ENCODE measurements at places on chromosomes 7 and 10. TPM values are rescaled to one million over a fixed set of nuclear protein-coding genes. Genes with fewer than 3 reads are reported as not detected.
A peak's percentile ranks its signal among the peaks of the same experiment; 100 is the strongest.

Gene CDC123
- 89.2 TPM for total RNA-seq

Gene NPTX2
- total RNA-seq, result 0.46 TPM

Gene ACTL6B
- not detected for total RNA-seq

Gene SRGN
- 1.5 TPM for total RNA-seq

GRCh38 chr7:127158659-127159058 lies 94.1 kb downstream of the GRM8 start:
- DNase-seq, result no peak

DNA sequence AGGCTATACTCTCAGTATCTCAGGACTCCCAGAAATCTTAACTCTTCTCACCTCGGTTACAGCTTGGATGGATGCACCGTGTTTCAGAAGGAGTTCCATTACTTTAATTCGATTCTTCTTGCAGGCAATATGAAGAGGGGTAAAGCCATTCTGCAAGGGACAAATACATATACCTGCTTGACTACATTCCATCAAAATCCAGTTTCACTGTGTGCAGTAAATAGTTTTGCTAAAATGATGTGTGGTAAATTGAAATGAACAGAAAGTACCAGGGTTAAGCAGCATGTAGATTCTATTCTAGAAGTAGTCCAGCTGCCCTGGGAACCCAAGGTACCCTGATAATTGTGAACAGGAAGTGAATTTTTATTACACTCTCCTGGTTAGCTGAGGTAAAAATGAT lies 183.9 kb downstream of the ANK3 start:
- DNase-seq, result no peak

DNA sequence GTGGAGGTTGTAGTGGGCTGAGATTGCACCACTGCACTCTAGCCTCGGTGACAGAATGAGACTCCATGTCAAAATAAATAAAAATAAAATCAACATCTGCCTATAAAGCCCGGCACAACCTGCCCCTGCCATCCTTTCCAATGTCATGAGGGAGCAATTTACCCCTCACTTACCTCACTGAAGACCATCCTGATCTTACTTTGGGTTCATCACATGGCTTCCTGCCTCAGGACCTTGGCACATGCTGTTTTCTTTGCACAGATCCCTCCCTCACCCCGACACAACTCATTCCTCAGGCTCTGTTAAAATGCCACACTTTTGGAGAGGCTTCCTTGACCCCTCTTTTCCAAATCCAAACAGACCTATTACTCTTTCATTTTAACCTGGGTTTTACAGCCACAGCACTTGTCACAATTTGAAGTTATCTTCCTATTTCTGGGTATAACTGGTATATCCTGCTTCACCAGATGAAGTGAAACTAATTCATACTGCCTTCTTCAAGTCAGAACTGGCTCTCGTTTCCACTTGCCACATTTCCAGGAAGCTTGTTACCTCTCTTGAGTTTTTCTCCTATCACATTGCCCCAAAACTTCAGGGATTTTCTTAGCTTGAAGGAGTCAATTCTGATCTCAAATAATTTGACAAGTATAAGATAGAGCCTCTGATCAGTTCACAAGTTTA lies 69.3 kb upstream of the PARD3 start:
- no peak for DNase-seq

- no peak for DNase-seq
These were observed 586.7 kb upstream of the GALNT17 start for GRCh38 chr7:70545214-70545613.

DNA sequence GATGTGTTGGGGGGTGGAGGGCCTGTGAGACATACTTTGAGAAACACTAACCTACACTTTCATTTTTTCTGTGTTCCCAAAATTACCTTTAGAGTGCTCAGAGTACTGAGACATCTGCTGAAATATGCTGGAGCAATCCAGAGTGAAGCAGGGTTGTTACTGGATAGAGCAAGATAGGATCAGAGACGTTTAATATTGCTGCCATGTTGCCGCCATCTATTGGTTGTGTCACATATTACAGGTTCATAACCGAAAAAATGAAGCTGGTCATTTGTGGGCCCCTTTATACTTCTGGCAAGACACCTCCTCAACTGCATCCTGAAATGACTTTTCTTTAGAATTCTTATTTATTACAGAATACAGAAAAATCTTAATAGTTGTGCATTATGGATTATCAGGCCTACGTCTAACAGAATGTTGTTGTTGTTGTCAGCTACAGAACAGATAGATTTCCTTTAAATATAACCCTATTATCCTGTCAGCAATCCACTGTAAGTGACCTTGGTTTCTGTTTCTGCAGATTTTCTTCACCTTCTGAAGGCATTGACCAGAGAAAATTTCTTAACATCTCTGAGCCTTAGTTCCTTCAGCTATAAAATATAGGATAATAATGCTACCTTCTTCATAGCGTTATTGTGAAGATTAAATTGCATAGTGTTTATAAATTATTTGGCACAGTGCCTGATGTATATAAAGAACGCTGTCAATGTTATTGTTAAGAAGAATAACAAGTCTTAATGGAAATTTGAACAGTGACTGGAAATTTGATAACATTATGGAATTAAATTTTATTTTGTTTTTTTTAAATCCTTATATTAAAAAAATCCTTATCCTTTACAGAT lies 16.2 kb upstream of the DLD start:
- no peak for DNase-seq

GRCh38 chr10:7265396-7266123 lies 145.3 kb downstream of the SFMBT2 start:
- DNase-seq, result no peak

DNA sequence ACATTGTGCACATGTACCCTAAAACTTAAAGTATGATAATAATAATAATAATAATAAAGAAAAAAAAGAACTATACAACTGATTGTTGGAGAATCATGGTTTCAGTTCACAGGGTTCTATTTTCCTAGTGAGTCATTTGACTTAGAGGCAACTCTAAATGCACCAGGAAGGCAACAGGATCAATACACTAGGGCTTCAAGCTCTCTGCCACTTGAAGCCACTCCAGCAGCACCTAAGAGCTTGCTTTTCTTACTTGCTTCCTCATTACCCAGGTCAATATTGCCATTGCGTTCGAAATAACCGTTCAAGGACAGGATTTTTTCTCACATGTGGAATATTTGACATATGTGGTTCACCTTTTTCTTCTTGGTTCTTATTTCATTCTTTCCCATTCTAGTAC lies 189.7 kb downstream of the GRM3 start:
- no peak for DNase-seq

- no peak for DNase-seq
These were observed 61.7 kb downstream of the VOPP1 start for GRCh38 chr7:55510621-55511020.

Gene GRID1
- total RNA-seq, result 2.3 TPM

DNA sequence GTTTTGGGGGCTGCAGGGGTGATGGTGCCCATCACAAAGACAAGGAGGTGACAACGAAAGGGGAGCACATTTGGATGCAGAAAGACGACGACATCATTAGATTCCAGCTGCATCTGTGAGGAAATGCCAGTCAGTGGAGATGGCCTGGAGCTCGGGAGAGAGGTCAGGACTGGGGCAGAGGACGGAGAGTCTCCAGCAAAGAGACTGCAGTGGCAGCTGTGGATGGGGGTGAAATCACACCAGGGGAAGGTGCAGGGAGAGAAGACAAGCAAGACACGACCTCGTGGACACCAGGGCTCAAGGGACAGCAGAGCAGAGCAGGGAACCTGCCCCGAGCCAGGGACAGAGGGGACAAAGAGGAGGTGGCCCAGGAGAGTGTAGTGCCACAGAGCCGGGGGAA lies 203.4 kb downstream of the PRPF18 start:
- no peak for DNase-seq

Gene ACTR3C
- 4.0 TPM for total RNA-seq

DNA sequence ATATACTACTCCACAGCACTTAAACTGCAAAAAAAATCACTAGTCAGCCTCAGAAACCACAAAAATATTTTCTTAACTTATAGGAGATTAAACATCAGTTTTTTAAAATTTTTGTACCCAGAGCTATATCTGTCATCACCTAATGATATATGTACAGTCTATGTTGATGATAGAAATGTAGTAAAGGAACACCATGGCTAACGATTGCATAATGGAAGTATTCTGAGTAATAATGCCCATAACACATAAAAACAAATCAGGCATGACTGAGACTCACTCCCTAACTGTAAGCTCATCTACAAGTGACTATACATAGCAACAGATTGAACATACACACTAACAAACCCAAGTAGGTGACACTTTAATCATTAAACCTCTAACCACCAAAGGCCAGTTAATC lies 51.3 kb downstream of the TSPAN12 start:
- DNase-seq, result peak; percentile 72

Gene NEURL1
- total RNA-seq, result 1.3 TPM

DNA sequence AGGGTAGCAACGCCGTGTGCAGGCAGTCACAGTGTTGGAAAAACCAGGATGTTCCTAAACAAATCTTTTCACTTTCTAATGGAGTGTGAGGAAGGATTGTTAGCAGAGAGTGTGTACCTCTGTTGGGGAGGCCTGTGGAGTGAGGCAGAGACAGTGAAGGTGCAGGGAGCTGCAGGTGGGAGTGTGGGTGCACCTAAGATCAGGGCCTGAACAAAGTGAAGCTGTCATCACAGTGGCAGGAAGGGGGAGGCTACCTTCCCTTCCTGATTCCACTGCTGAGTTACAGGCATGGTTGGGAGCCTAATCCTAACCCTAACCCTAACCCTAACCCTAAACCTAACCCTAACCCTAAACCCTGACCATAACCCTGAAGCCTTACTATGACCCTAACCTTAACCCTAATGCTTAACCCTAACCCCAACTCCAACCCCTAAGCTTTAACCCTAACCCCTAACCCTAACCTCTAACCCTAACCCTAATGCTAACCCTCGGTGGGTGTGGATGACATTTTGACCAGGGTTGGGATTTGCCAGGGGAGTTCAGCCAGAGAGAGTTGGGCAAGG lies 158.8 kb upstream of the KLF6 start:
- no peak for DNase-seq

DNA sequence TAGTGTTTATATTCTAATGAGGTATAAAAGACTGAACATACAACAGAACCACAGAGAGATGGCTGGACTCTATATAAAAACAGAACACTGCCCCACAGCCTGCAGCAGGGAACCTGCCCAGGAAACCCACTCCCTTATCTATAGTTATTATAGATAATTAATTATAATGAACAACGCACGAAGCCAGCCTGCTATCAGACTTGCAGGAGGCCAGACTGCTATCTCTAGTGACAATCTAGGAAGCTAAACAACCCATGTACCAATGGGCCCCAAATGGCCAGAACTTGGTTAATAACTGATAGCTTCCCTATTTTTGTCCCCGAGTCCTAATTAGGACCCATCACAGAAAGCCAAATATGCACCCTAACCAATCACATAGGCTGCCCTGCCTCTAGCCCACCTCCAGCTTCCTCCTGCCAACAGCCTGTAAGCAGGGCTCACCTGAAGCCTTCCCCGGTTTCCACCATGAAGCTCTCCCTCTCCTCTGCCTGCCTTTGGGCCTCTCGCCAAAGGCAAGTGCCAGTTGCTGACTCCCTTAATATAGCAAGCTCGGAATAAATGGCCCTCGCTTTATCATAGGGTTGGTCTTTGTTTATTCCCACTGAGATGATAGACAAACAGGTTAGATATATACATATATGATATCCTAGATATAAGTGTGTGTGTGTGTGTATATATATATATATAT lies 74.5 kb downstream of the SYPL1 start:
- DNase-seq, result no peak

Gene GRM3
- not detected for total RNA-seq

DNA sequence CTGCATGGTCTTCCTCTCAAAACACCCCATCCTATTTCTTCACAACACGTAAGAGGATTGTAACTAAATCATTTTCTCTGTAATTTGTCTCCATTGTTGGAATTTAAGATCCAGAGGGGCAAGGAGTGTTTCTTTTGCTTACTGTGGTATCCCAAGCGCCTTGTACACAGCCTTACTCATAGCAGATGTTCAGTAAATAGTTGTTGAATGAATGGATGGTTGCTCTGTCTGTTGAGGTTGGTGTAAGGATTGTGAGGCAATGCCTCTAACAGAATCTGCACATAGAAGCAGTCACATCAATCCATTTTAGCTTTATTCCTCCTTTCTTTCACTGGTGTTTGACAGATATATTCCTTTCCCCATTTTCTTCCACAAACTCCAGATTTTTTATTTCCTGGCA lies 90.1 kb downstream of the ZNF365 start:
- no peak for DNase-seq

GRCh38 chr10:29991382-29991781 lies 68.0 kb downstream of the JCAD start:
- DNase-seq, result no peak

DNA sequence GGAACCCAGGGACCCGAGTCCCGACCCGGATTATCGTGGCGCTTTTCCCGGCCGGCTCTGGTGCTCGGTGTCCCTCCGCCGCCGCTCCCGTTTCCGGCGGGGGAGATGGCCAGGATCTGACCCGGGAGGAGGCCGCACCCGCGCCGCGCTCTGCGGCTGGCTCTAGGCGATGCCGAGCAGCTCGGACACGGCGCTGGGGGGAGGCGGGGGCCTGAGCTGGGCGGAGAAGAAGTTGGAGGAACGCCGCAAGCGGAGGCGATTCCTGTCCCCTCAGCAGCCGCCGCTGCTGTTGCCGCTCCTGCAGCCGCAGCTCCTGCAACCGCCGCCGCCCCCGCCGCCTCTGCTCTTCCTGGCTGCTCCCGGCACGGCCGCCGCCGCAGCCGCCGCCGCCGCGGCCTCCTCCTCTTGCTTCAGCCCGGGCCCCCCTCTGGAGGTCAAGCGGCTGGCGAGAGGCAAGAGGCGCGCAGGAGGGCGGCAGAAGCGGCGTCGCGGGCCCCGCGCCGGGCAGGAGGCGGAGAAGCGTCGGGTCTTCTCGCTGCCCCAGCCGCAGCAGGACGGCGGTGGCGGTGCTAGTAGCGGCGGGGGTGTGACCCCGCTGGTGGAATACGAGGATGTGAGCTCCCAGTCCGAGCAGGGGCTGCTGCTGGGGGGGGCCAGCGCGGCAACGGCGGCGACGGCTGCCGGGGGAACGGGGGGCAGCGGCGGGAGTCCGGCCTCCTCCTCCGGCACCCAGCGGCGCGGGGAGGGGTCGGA lies 593 bp downstream of the CDK13 start:
- DNase-seq, result no peak

Gene ZNF862
- total RNA-seq, result 10.0 TPM

- no peak for DNase-seq
These were observed 303.7 kb downstream of the INHBA start for GRCh38 chr7:41399171-41399570.

DNA sequence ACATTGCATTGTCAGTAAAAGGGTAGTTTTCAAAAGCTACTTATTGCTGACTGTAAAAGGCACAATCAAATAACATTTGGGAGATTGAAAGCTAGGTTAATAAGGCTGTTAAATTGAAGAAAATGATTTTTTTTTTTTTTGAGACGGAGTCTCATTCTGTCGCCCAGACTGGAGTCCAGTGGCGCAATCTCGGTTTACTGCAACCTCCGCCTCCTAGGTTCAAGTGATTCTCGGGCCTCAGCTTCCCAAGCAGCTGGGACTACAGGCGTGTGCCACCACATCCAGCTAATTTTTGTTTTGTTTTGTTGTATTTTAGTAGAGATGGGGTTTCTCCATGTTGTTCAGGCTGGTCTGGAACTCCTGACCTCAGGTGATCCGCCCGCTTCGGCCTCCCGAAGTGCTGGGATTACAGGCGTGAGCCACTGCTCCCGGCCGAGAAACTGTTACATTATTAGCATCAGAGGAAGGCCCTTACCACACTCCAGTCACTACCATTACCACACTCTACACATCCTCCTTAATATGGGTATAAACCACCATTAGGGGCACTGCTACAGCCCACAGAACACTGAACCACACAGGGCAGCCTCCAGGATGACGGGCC lies 1.0 kb downstream of the CYP51A1 start:
- no peak for DNase-seq

GRCh38 chr10:11331046-11331577 lies 280.3 kb downstream of the USP6NL start:
- DNase-seq, result no peak

- no peak for DNase-seq
These were observed 12.0 kb upstream of the MAPK8 start for GRCh38 chr10:48294431-48294830.
